NCI-H2081 (cell line): ENCODE measurements at places on chromosomes 6 and 20.

GRCh38 chr6:1067346-1067745 lies 244.6 kb upstream of the FOXQ1 start:
- DNase-seq = no peak

- DNase-seq = no peak
Observed at GRCh38 chr6:100103931-100104330, 109.9 kb upstream of the MCHR2 start.

DNA sequence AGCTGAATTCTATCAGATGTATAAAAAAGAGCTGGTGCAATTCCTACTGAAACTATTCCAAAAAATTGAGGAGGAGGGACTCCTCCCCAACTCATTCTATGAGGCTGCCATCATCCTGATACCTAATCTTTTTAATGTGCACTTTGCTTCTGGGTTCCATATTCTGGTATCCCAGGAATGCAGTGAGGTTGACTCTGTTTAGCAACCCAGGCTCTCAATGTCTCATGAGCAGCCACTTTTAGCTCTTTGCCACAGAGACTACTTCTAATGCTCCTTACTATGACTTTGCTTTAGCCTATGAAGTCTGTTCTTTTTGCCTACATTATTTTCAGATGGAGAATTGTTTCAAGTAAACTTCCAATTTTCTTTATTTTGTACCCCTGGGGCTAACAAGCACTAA lies 185.5 kb upstream of the NRSN1 start:
- no peak for DNase-seq

DNA sequence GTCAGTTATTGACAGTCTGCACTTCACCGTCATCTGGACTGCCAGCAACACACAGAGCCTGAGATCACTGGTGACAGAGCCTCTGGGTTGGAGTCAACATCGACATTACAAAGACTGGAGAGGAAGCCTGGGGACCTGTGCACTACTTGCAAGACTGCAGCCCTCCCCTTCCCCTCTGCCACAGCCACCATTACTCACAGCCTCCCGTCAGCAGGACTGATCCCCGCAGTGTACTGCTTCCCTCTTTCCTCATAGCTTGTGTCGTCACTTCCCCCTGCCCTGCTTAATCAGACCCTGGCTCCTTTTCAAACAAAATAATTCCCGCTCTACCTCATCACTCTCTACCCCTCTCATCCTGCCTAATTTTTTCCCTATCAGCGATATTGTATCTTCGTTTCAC lies 235.5 kb upstream of the KCNQ5 start:
- DNase-seq = no peak

- no peak for DNase-seq
Observed at GRCh38 chr6:6723921-6724538, 135.5 kb downstream of the LY86 start.

- DNase-seq = no peak
Observed at GRCh38 chr6:137510923-137511322, 16.7 kb upstream of the OLIG3 start.

DNA sequence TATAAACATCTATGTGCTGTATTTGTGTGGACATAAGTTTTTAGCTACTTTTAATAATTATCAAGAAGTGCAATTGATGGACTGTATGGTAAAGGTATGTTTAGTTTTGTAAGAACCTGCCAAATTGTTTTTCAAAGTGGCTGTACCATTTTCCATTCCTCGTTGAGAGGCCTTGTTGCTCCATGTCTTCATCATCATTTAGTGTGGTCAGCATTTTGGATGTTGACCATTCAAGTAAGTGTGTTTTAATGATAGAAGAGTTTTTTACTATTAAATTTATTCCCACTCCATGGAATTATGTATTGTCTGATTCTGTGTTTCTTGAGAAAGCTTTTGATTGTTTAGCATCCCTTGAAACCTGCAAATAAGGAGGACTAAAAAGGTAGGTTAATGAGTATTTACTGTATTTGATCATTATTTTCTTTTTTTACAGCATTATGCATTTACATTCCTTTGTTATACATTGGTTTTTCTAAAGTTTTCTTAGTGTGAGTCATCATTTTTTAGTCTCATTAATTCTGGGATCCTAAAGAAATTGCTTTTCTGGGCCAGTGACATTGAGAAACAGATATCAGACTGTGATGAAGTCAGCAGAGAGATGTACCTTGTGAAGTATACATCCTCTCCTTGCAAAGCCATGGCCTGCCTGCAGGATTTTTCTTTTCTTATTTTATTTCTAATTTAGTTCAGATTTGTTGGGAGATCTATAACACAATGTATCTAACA lies 312.8 kb upstream of the PTCHD4 start:
- DNase-seq = no peak

DNA sequence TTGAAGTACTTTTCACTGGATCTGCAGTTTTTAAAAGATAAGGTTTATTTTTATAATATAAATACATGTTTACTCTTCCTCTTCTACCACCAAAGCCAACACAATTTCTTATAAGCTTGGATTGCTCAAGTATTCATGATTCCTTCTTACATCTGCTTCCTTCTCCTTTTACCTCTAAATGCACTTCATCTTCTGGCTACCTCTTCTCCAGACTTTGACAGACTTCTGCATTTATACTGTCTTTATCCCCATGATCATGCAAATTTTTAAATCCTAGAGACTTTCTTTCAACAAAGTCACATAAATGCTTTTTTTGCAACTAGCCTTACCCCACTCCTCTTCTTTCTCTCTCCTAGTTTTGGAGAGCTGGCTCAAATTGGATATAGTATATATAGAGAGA lies 142.9 kb downstream of the TFAP2B start:
- DNase-seq = no peak

GRCh38 chr20:4896119-4896702 lies 105.1 kb downstream of the SLC23A2 start:
- DNase-seq = no peak

DNA sequence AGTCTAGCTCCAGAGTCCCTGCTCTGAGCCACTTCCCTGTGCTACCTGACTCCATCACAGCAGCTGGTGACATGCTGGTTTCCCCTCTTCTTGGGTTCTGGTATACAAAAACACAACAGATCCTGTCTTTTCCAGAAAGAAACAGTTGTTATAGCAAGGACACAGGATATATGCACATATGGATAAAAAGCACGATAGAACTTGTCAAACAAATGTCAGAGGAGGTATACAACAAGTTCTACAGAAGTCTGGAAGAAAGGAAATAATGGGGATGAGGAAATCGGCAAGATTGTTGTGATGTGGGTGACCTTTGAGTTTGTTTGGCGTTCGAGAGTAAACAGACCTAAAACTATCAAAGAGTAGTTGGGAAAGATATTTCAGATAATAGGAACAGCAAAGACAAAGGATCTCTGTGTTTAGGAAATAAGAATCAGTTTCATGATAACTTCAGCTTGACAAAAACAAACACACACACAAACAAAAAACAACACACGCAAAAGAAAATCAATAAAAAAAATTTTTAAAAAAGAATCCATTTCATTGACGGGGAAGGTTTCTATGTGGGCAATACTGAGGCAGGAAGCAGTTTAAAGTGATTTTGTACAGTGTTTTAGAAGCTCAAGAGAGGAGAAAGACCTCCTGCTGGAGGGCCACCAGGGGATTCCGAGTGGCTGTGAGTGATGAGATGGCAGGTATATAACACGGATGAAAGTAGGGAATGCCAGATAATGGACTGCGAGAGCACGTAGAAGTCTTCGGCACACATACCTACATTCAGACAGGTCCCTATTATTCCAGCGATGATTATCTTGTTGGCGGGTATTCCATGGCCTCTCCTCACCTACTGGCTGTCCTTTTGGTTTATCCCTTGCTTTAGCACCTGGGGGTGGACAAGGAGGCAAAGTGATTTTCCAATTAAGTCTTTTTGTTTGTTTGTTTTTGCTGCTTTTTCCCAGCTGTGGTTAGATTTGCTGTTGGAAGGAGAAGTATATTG lies 174.9 kb downstream of the HS3ST5 start:
- no peak for DNase-seq

GRCh38 chr20:63492518-63492917 lies 6.4 kb downstream of the EEF1A2 start:
- DNase-seq = no peak
